ENCODE measurements at places on chromosomes 5 and 9.

GRCh38 chr5:40834391-40834848, 602 bp downstream of the RPL37 start:
- no peak for DNase-seq

DNA sequence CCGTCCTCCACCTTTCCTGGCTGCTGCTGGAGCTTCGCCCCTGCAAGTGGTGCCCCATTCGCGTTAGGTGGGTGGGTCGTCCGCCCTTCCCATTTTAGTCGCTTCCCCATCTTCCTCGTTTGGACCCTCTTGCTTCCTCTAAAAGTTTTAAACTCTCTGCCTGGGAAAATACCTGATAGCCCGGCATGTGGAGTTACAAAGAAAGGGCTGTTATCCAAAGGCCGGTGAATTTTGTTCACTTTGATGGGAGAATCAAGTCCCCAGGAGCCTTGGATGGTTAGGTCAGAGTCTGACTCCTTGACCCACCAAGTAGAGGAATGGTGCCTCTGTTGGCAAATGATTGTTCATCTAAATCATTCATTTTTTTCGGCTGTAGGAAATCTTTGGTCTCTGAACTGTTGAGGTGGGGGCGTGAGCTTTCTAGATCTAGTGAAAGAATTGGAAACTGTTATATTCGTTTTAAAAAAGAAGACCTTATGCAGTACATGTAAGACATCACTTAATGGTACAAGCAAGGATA, 29.5 kb upstream of the APC start:
- DNase-seq: no peak

- peak; percentile 55 for DNase-seq
Observed at GRCh38 chr9:114538241-114538640, 33.0 kb upstream of the WHRN start.

DNA sequence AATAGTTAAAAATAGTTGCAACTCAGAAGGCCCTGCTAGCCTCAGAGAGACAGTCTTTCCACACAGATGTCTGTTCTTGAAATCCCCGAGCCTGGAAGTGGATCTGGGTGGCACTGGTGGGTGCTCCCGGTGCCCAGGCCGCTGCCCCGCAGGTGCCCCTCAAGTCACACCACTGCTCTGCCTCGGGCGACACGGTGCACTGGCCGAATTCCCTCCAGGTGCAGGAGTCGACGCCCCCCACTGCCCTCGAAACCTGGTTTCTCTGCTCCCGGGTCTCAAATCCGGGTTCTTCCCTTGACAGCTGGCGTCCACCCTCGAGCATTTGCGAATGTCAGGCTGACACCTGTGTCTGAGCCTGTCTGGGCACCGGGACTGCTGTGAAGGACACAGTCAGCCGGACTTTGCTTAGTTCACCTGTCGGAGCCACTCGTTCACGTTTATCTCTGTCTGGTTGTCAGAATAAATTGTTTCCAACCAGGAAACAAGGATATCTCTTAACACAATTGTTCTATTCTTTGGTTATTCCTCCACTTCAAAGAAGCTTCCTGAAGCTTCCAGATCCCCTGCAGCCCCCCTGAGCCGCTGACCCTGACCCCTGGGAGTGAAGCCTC, 27.1 kb downstream of the SLC9A3 start:
- no peak for DNase-seq

GRCh38 chr5:25027061-25027460, 382.3 kb upstream of the CDH10 start:
- DNase-seq: no peak

GRCh38 chr9:116337015-116337414, 183.4 kb downstream of the PAPPA start:
- DNase-seq: peak; percentile 35

DNA sequence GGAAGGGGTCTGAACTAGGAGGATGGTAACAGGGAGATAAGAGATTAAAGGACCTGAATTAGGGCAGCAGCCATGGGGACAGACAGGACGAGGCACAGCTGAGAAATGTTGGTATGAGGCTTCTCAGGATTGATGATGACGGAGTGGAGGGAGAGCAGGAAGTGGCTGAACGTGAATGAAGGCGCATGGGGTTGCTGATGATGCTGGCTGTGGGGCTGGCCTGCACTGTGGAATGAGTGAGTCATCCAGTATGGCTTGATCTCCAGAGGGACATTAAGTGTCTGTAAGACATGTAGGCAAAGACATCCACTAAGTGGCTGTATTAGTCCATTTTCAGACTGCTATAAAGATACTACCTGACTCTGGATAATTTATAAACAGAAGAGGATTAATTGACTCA, 256.4 kb downstream of the ICE1 start:
- DNase-seq: no peak

DNA sequence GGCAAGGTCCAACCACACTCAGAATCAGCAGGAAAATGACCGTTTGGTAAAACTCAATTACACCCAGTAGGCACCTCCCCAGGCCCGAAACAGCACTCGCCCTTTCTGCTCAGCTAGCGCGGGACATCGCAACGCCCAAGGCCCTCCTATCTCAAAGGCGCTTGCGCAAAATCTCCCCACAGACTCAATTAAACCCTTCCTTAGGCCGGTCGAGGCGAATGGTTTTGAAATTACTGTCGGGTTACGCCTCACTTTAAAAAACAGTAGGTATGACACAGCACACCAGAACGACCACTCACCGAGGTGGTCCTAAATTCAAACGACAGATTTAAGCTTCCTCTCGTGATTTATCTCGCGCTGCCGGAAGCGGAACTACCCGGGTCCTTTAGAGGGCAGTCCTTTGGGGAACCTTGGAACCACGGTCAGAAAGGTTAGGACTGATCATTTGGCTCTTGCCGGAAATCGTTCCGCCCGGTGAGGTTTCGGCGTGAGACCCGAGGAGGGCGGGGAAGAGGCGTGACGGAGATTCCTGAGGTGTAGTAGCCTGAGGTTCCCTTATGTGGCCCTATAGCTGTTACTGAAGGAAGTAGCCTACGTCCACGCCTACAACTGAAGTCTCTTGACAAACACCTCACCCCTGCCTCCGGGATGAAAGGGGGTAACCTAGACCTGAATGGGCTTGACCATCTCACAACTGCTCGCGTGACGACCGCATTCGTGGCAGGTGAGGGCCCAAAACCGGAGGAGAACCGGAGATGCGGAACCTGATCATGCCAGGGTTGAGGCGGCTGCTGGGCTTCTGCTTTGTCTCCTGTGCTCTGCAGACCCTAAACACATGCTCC, at the start of the genes GIN1 and PPIP5K2:
TSS of gene GIN1 (minus strand) at position 374 of the 842 bp plus-strand sequence. CDS start 11,431 bp downstream, outside the sequence.
TSS of gene PPIP5K2 (plus strand) at position 537 of the 842 bp plus-strand sequence. CDS start 9,289 bp downstream, outside the sequence.
- peak; percentile 96 for DNase-seq

DNA sequence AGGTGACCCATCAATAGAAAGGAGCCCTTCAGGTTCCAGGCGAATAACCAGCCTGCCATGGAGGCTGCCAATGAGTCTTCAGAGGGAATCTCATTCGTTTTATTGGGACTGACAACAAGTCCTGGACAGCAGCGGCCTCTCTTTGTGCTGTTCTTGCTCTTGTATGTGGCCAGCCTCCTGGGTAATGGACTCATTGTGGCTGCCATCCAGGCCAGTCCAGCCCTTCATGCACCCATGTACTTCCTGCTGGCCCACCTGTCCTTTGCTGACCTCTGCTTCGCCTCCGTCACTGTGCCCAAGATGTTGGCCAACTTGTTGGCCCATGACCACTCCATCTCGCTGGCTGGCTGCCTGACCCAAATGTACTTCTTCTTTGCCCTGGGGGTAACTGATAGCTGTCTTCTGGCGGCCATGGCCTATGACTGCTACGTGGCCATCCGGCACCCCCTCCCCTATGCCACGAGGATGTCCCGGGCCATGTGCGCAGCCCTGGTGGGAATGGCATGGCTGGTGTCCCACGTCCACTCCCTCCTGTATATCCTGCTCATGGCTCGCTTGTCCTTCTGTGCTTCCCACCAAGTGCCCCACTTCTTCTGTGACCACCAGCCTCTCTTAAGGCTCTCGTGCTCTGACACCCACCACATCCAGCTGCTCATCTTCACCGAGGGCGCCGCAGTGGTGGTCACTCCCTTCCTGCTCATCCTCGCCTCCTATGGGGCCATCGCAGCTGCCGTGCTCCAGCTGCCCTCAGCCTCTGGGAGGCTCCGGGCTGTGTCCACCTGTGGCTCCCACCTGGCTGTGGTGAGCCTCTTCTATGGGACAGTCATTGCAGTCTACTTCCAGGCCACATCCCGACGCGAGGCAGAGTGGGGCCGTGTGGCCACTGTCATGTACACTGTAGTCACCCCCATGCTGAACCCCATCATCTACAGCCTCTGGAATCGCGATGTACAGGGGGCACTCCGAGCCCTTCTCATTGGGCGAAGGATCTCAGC, at the start of gene OR1K1:
TSS of gene OR1K1 (plus strand) at position 58 of the 995 bp plus-strand sequence. CDS start at position 58, 0 bp downstream.
- DNase-seq: no peak

GRCh38 chr9:117800389-117800788, 96.2 kb downstream of the TLR4 start:
- no peak for DNase-seq

DNA sequence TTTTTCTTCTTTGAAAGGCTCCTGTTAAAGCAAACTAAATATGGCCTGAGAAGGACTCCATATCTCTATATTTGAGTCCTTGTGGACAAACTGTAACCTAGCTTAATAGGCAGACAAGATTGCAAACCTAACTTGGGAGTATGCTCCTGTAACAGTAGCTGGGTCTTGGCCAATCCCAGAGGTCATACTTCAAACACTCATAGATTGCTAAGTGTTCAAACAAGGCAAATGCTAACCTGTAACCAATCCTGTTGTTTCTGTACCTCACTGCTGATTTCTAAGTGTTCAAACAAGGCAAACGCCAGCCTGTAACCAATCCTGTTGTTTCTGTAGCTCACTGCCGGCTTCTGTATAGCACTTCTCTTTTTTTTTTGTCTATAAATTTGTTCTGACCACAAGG, 50.6 kb upstream of the CLK4 start:
- no peak for DNase-seq

- peak; percentile 66 for DNase-seq
Observed at GRCh38 chr9:96453625-96454024, 3.7 kb downstream of the HABP4 start.

DNA sequence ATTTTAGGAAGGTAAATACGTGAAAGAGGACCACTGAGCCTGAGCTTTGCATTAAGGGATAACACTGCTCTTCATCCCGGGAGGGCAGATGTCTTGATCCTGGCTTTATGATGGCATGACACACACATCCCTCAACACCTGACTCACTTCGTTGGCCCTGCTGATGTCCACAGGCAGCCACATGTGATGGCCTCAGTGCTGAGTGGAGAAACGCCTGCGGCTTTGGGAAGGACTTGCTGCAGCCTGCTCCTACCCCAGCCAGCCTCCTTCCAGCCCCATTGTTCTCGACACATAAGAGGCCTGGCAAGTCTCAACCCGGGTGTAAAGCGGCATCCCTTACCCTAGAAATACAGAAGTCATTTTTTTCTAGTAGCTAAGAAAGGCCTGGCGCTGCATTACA, 169.0 kb downstream of the SYK start:
- no peak for DNase-seq

DNA sequence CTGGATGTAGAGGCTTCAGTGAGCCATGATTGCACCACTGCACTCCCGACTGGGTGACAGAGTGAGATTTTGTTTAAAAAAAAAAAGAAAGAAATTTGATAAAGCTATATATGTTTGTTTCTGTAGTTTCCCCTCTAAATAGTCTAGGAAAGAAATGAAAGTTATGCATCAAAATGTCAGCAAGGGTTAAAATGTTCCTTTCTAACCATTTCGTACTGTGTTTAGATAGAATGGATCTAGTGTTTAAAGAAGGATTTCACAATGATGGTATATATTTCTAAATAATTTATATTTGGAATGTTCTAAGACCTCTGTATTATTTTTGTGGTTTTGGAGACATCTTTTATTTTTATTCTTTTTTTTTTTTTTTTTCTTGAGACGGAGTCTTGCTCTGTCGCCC, 22.7 kb downstream of the TEK start:
- no peak for DNase-seq

DNA sequence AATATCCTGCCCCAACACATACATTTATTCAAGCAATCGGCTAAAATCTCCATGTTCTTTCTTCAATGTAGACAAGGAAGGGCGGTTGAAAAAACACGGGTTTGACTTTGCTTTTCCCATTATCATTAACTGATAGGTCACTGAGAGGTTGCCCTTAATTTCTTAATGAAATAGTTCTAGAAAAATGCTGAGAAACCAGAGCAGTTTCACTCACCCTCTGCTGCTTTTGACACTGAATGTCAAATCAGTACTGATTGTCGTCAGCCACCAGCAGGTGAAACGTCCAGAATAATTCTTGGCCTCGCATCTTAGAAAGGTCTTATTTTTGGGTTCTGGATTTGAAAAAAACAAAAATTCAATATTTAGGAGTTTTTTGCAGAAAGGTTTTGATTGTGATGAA, 8.1 kb downstream of the IL12B start:
- no peak for DNase-seq

GRCh38 chr5:168681556-168682183, 102.5 kb upstream of the PANK3 start:
- DNase-seq: no peak

GRCh38 chr9:98656511-98656910, 52.2 kb downstream of the GABBR2 start:
- no peak for DNase-seq

- DNase-seq: no peak
Observed at GRCh38 chr5:143314099-143314498, 89.4 kb downstream of the NR3C1 start.

DNA sequence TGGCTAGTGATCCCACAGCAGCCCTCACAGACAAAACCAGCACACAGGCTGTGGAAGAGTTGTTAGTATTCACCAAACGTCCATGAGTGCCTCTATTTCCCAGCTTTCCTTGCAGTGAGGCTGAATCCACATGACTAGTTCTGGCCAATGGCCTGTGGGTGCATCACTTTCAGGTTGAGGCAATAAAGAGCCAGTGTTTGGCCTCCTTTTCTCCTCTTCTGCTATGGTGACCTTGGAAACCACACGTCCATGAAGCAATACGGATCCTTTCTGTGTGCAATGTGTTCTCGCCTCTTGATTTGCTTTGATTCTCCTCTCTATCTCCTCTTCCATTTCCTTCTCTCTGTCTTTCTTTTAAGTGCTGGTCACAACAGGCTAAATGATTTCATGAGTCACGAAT, 23.4 kb upstream of the CLK4 start:
- no peak for DNase-seq

- no peak for DNase-seq
Observed at GRCh38 chr5:74081126-74081525, 455.1 kb downstream of the ARHGEF28 start.

DNA sequence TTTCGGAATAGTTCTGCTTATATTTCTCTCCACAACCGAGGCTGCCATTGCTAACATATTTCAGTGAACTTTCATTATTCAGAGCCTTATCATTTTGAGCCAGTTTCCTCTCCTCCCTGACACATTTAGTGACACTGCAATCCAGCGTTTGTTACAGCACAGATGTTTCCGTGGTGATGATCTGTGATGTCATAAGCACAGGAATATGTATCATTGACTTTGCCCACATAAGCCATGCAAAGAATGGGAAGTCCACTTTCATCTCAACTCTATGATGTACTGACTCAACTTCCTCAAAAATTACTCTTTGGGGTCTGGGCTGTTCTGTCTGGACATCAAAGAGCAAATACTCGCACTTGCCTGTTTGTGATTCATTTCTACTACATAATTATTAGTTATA, 291.8 kb downstream of the EBF1 start:
- DNase-seq: no peak

GRCh38 chr5:111699324-111699723, 57.7 kb downstream of the NREP start:
- no peak for DNase-seq

Data from NCI-H226 (cell line).